NCI-H460 (cell line): ENCODE measurements at places on chromosomes 12 and 14. TPM values are rescaled to one million over a fixed set of nuclear protein-coding genes. Genes with fewer than 3 reads are reported as not detected.

GRCh38 chr12:88361493-88361892 lies 218.8 kb downstream of the KITLG start:
- DNase-seq: no peak

DNA sequence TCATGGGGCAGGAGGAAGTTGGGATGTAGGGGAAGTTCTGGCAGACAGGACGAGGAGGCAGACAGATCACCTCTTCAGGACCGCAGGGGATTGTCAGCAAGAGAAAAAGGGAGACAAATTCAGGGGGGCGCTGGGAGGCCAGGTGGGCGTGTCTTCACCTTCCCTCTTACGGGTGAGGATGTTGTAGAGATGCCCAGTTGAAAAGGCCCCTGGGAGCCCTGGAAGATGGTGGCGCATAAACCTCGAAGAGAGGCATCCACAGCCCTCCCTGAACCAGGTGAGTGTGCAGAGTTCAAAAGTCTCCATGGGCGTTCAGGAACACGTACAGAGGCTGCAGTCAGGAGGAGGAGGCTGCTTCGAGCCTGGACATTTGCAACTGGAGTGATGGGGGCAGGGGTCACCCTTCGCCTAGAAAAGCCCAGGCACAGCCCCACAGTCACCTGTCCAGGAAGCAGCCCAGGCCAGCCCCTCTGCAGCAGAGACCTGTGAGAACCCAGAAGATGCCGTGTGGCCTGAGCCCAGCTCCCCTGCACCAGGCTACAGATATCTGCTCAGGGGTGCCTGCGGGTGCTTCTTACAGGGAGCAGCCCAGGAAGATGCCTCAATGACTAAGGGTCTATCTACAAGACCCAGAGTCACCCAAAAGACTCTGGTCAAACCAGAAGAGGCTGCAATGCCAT lies 74.4 kb downstream of the PRIMA1 start:
- DNase-seq: no peak

DNA sequence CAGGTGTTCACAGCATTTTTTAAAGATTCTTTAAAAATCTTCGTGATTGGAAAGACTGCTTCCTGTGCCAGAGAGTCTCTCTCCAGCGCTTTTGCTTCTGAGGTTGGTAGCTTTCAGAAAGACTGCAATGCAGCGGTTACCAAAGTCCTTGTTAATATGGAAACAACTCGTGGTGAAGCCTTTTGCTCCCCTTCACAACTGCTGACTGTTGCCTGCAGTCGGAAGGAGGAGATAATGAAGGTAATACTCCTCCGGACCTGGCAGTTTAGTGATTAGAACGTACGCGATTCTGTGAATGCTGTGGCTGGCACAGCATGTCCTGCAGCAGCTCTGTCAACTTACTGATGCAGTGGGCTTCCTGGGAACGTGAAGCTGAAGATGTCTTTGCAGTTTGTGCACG lies 50.9 kb downstream of the TRAF3 start:
- DNase-seq: no peak

DNA sequence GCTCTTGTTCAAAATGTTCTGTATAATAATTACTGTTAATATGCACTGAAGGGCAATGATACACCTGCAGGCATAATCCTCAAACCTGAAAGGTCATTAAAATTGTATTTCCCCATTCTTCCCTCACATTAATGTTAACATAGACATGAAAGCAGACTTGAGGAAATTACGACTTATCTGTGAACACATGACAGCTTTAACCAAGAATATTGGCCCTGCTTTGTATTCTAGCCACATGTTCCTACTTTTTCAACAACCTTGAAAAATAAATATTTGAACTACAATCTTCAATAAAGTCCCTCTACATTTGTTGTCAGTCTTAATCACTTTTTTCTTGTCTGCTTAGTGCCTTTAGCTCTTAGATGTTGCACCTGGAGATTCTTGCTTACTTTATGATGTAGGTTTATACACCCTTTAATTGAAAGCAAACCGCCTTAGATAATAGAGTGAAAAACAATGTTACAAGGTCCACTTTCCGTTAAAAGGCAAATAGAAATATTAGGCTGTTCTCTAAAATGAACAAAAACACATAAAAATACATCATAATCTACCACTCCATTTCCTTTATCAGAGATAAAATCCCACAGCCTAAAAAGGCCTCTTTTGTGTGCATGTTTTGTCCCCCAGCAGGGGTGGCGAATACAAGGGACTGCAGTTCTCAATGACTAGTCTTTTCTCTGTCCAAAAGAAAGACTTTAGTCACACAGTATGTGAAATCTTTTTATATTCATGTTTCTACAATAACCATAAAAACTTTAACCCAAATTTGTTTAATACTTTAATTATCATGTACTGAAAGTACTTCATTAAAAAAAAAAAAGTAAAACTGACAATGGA lies 55.9 kb downstream of the ZFC3H1 start:
- DNase-seq: no peak

DNA sequence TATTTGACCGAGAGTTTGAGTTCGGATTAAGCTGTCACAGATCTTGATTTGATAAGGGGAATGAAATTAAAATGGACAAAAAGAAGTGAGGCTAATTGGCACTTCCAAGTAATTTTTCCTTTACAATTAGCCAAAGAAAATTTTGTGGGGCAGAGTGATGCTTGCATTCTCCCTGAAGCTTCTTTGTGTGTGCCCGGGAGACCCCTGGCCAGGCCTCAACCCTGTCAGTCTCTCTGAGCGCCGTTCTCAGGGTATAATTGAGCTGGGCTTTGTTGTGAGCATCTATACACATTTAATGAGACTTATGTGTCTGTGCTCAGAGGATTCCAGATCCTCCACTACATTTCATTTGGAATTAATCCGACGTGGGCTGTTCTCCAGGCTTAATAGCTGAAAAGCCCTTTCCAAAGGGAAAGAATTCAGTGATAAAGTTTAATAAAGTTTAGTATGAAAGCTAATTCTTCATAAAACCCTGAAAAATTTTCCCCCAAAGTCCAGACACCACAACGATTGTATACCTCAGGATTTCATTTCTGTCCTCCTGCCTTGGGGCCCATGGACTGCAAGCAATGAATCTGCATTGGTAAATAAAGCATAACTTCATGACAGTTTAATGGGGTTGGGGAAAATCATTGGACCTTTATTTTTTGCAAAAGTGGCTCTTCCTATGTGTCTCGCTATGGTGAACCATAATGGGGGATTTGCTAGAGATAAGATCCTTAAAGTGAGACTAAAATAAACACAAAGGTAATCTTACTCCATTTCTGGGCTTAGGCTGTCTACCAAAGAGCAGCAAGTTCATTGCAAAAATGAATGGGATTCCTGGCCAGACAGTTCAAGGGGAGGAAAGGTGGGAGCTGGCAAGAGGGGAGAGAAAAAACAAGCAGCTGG lies 292.6 kb downstream of the C12orf75 start:
- DNase-seq: no peak

- no peak for DNase-seq
These were observed 131.4 kb downstream of the KCNMB4 start for GRCh38 chr12:70497508-70497907.

GRCh38 chr12:1529862-1530591 lies 64.4 kb downstream of the FBXL14 start:
- no peak for DNase-seq

GRCh38 chr12:62873826-62874448 lies 61.0 kb downstream of the PPM1H start:
- DNase-seq: no peak

DNA sequence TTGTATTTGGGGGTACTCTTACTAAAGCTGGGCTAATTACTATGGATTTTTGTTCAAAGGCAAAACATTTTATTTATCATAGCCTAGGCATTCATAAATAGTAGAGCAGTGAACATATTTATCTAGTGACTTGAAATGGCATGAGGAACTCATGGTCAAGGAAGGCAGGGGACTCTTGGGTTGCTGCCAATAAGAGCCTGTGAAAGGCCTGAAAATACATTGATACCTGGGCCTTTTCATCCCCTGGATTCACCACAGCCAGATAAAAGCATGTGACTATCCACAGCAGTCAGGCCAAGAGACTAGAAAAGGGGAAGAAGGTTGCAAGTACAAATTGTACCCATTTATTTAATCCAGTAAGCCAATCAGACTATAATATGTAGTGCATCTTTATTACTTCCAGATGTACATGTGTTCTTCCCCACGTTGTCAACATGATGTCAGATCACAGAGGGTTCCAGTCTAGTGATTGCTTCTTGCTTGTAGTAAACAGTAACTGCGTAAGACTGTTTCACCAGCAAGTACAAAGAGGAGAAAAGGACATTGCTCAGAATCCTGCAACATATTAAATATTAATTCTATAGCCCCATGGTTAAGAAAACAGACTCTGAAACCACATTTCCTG lies 409.7 kb downstream of the NOVA1 start:
- DNase-seq: no peak

DNA sequence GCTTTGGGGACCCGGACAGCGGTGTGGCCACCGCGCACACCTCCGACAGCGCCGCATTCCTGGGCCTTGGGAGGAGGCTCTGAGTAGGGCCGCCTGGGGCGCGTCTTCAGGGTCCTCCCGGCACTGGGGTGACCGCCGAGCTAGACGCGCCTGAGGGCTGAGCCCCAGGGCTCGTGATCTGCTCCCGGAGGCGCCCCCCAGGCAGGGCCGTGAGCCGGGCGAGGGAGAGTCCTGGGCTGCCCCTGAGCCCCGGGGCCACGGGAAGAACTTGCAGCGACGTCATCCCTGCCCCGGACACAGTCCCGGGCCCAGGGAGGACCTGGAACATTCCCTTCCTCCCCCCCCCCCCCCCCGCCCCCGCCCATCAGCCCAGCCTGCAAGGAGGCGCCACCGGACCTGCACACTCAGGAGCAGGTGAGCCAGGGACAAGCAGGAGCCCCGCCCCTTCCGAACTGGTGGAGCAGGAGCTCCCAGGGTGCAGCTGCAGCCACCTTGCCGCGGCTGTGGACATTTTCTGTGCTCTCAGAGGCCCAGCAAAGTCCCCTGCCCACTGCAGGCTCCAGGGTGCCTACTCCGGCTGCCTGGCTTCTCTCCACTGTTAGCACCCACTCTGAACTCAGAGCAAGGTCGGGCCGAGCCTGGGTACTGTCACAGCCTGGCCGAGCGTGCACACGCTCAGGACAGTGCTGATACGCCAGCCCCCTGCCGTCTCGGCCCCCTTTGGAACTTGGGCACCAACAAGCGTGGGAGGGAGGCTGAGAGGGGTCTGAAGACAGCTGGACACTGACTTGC lies 50.7 kb downstream of the A2M start:
- DNase-seq: peak; percentile 8

- no peak for DNase-seq
These were observed 4.9 kb downstream of the PTGER2 start for GRCh38 chr14:52318826-52319645.

DNA sequence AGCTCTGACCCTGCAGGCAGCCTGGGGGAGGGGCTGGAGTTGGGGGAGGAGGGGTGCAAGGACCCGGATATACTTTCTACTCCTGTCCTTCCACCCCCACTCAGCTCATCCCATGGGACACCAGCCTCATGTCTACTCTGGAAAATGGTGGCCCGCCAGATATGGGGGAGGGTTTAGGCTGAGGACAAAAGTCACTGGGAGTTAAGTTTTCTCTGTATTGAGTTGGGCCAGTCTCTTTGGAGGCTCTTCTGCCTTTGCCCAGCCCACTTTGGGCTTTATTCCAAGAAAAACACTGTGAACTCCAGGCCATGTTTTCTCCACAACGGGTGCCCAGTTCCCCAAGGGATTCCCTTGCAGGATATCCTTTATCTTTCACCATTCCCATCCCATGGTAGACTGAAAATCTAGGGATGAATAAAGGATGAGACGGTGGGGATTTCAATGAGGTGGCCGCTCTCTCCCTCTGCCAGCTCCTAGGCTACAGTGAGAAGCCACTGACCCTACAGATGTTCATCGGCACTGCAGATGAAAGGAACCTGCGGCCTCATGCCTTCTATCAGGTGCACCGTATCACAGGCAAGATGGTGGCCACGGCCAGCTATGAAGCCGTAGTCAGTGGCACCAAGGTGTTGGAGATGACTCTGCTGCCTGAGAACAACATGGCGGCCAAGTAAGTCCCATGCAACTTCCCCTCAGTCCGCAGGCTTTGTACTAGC lies 4.9 kb downstream of the NFATC4 start:
- no peak for DNase-seq

Gene DPF3
- not detected in 2 replicates for total RNA-seq

Gene FOXG1
- 0.02 TPM in 1 of 2 replicates, not detected in the other for total RNA-seq

Gene C2CD5
- 6.7 and 9.5 TPM in 2 replicates for total RNA-seq

Gene MDGA2
- 0.40 and 0.42 TPM in 2 replicates for total RNA-seq
